ENCODE measurements at places on chromosomes 12 and 14. TPM values are rescaled to one million over a fixed set of nuclear protein-coding genes. Genes with fewer than 3 reads are reported as not detected.

GRCh38 chr12:101330631-101331030, 50.7 kb downstream of the UTP20 start:
- DNase-seq = no peak

- peak; percentile 30 for DNase-seq
These were observed 67.6 kb upstream of the KTN1 start for GRCh38 chr14:55512421-55512820.

DNA sequence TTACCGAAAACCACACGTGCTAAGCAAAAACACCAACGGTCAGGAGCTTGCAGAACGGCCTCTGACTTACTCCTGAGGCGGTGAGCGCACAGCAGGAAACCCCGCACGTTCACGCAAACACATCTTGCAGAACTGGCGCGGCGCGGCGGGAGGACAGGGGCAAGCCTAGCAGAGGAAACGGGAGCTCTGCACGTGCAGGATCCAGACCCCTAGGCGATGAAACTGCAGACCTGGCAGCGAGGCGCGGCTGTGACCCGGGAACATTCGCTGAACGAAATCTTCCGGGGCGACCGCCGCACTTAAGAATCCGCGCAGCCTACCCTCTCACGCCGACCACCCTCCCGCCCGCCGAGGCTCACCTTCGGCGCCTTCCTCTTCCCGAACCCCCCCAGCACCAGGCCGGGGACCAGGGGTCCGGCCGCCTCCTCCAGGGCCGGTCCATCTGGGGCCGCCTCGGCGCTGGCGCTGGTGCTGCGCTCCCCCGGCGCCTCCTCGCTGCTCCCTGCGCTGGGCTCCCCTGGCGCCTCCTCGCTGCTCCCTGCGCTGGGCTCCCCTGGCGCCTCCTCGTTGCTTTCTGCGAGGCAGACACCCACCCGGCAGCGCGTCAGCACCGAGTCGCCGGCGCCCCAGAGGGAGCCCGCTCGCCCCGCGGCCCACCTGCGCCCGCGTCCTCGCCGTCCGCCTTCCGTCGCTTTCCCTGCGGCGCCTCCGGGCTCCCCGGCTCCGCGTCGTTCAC, 615 bp downstream of the DDX51 start:
- DNase-seq = peak; percentile 54

GRCh38 chr14:105622329-105622955, 96.1 kb downstream of the TMEM121 start:
- no peak for DNase-seq

GRCh38 chr12:33439587-33440011, at the start of gene SYT10:
Gene SYT10, minus strand, starts transcription at chr12:33439819. Its CDS starts 297 bp downstream, at chr12:33439522.
- peak; percentile 19 for DNase-seq

DNA sequence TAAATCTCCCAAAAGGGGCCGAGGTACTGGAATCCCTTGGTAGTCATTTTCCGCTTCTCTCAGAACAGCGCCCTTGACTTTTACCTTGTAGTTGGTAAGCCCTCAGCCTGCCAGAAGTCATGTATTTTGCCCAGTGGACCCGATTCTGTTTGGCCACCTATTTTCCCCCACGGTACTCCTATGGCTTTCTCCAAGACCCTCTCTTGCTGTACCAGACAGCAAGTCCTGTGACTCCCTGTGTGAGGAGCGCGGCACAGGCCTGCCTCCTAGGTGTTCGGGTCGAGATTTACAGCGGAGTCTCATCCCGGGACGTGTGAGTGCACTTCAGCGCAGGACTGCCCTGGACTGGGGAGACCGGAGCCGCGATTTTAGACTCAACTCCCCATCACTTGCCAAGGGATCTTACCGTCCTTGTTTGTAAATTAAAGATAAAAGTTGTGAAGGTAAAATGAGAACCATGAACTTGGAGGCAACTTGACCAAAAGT, 1.1 kb upstream of the MBD6 start:
- peak; percentile 56 for DNase-seq

GRCh38 chr12:3243376-3244084, 166.4 kb downstream of the TSPAN9 start:
- DNase-seq = no peak

DEPDC4 gene
- 0.13 TPM for total RNA-seq

SMCO2 gene
- total RNA-seq = not detected
